ENCODE measurements at places on chromosomes 5 and 9.

DNA sequence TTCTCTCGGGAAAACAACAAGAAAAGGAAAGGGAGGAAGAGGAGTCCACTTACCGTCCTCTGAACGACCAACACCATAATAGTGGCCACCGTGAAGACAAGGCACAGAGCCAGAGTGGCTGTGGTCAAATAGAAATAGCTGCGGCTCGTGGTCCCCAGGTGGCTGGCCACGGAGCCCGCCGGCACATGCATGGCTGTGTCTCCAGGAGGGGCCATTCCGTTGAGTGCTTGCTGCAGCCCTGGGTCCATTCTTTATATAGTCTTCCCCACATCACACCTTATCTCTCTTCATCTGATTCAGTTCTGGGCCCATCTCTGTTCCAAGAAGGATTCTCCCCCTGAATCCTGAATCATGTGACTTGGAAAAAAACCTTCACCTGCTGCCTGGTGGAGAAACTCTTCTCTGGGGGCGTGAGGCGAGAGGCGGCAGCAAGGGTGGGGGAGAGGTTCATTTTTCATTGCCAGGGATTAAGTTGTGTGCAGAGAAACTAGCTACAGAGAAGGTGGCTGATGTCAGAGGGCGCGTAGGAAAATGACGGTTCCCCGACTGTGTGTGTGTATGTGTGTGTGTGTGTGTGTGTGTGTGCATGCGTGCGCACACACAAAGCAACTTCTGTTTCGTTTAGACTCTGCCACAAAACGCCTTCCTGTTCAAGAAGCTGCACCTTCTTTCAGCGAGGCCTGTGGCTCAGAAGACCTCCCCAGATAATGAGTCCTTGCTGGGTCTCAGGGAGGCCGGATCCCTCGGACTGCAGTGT, at the start of gene TNFSF8:
TNFSF8 (minus strand) TSS at position 536 of the 757 bp plus-strand sequence; CDS start at position 248, 288 bp downstream.
- DNase-seq: peak; percentile 41

DNA sequence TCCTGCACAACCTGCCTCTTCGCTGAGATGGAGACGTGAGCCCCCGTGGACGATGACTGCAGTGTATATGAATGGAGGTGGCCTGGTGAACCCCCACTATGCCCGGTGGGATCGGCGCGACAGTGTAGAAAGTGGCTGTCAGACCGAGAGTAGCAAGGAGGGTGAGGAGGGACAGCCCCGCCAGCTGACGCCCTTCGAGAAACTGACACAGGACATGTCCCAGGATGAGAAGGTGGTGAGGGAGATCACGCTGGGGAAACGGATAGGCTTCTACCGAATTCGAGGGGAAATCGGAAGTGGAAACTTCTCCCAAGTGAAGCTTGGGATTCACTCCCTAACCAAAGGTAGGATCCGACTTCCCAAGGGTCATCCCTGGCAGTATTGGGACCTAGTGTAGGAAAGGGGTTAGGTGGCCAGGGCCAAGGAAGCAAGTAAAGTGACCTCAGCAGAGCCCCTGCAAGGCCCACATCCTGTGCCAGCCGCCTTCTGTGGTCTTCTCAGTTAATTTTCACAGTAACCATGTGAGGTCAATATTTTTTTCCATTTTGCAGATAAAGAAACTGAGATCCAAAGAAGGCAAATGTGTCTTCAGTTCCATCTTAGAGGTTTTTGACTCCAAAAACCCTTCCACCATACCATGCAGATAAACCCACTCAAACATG, 53.8 kb downstream of the NIM1K start:
- DNase-seq: no peak

DNA sequence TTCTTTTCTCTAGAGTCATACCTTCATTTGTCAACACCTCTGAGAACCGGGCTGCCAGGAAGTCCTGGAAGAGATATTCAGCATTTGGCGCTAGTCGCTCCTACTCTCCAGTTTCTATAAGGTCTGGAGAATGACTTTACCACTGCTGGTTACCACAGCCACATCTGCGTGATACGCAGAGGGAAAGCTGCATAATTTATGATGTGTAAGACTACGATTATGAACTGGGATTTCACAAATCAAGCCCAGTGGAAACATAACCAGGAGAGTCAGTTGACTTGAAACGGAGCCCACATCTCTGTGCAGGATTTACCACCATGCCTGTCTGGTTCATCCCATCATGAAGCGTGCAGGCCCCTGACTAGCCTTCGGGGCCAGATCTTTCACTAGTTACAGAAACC, 72.6 kb downstream of the FGF1 start:
- no peak for DNase-seq

DNA sequence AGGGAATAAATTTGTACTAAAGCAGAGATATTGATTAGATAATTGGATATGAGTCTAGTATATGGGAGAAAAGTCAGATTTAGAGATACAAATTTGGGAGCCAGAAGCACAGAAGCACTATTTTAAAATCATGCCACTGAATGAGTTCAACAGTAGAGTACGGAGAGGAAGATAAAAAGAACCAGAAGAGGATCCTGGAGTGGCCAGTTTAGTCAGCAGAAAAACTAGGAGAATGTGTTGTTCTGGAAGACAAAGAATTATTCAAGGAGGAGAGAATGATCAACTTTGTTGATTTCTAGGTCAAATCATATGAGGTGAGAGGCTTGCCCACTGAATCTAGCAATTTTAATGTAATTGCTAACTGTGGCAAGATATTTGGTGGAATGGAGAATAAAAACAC, 67.0 kb downstream of the NIPBL start:
- DNase-seq: no peak

DNA sequence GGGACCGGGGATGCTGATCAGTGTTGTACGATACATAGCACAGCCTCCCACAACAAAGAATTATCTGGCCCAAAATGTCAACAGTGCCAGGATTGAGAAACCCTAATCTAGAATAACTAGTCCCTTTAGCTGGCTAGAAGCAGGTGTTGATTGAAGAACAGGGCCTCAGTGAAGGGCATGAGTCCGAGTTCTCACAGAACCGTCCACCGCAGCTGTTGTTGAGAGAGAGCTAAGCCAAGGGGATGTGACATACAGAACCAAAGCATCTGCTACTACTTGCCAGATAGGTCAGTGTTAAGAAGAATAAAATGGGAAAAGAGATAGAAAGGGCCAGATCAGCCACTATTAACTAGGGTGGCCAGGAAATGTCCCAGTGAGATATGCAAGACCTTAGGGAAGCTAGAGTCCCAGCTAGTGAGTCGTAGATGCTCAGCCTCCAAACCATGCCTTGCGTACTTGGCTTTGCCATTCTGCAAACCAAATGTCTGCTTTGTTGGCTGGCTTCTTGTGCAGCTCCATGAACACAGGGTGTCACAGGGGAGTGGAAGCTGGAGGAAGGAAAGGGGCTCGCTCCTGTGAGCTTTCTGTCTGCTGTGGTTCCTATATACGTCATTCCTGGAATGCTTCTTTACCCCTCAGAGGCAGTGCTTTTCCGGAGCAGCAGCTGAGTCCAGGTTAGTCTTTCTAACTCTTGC, 68.9 kb downstream of the FBXO38 start:
- no peak for DNase-seq

- DNase-seq: no peak
Observed at GRCh38 chr5:163718272-163718671, 212.9 kb downstream of the MAT2B start.

DNA sequence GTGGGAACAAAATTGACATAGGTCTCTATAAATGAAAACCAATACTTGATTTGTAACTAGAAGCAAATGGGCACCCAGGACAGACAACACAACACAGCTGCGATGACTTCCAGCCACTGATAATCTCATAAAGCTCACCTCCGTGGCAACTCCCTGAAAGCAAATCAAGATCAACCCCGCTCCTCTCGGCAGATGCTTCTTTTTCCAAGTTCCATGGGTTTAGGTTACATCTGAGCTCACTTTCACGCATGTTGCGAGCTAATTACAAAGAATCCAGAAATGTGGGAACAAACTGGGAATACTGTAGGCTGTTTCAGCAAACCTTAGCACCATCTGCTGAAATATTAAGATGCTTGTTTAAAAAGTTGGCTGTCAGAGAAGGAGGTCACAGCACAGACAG, 153.9 kb downstream of the ELAVL2 start:
- DNase-seq: no peak

GRCh38 chr5:169656125-169656901, 19.2 kb downstream of the DOCK2 start:
- no peak for DNase-seq

DNA sequence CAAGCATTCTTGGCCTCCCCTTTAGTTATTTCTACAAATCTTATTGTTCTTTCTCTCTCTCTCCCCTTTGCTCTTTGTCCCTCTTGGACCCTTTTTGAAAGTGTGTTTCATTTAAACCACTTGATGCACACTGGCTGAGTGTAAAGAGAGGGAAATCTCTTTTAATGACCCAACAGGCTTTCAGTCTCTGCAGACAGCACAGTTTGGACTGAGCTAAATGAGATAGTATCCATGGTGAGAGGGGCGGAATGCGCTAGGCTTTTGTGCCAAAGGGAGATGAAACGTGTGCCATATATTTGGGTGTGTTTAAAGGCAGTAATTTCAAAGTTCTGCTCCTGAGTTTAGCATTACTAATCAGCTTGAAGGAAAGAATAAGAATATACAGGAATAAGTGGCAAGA, 184.9 kb downstream of the PCSK1 start:
- DNase-seq: no peak
